ENCODE measurements at places on chromosomes 4 and X.

DNA sequence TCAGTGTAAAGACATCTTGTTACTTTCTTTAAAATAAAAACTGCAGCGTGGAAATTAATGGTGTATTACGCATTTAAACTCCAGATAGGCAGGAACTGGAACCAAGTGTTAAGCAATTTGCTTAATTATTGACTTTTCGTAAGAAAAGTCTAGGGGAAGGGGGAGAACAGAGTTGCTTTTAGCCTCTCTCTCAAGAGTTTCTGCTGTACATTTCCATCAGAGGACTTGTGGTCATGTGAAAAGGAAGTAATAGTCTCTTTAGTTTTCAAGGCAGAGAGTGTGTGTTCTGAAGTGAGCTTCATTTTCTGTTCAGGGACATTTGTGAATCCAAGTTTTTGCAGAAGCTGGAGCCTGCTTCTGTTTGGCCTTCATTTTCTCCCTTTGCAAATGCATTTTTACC is 127.2 kb downstream of the UBE2K start:
- H3K27ac ChIP-seq = peak overlapping the region; percentile 88
- H3K4me1 ChIP-seq = peaks cover 31% of the 10 kb centered on the region

DNA sequence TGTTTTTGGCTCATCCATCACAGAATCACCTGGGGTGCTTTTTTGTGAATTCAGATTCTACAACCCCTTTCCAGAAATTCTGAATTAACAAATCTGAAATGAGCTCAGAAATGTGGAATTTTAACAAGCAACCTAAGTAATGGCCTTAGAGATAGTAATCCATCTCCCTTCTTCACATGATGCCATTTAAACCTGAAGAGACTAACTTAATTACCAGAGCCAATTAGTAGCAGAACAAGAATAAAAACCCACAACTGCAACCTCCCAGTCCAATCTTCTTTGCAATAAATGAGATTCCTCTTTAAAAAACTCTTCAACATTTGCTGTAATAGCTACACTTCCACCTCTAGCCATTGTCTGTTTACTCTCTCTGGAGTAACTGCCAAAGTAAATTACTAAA is 69.7 kb downstream of the ARAP2 start:
- H3K27me3 ChIP-seq = no peaks in the 10 kb centered on the region
- H3K27ac ChIP-seq = no peak overlapping the region
- H3K36me3 ChIP-seq = no peaks in the 10 kb centered on the region
- H3K4me3 ChIP-seq = no peak overlapping the region
- DNase-seq = no peak

DNA sequence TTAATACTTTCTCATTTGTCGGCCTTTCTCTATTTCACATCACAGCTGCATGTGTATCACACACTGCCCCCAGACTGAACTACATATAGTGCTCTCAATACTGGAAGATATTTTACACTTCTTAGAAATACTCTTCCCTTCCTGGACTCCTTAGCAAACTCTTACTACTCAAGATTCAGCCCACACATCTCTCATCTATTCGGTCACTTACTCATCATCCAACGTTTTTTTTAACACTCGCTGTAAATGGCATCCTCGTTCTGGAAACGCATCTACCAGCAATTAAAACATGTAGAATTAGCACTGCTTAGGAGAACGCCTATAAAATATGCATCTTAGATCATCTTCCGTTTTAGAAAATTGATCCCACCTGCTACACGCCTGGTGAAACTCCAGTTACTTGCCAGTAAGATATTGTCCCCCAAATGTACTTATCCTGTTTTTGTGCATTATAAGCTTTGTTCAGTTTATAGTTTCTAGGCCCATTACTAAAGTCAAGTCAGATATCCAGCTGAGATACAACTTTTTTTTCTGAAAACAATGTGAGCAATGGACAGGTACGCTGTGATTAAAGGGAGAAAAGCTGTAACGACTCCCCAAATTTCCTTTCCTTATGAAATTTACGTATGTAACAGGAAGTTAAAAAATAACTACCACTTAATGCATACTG is 1.0 kb downstream of the LRP2BP start:
- DNase-seq = no peak
- peaks cover 8% of the 10 kb centered on the region for H3K36me3 ChIP-seq
- peaks cover 48% of the 10 kb centered on the region for H3K4me1 ChIP-seq
- peak overlapping the region; percentile 93 for H3K27ac ChIP-seq
- peak overlapping the region; percentile 13 for H3K4me3 ChIP-seq
- H3K27me3 ChIP-seq = no peaks in the 10 kb centered on the region

GRCh38 chr4:177770776-177771175 is 328.5 kb upstream of the AGA start:
- DNase-seq = no peak
- no peak overlapping the region for H3K27ac ChIP-seq
- H3K27me3 ChIP-seq = peaks cover 4% of the 10 kb centered on the region

DNA sequence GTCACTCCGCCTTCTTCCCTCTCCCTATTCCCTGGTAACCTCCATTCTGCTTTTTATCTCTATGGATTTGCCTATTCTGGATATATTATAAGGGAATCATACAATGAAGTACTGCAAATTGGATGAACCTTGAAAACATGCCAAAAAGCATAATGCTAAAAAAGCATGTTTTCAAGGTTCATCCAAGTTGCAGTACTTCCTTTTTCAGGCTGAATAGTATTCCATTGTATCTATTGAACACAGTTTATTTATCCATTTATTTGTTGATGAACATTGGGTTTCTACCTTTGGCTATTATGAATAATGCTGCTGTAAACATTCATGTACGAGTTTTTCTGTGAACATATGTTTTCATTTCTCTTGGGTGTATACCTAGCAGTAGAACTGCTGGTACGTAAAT is 9.2 kb downstream of the SAP30 start:
- H3K27ac ChIP-seq = no peak overlapping the region
- peaks cover 12% of the 10 kb centered on the region for H3K4me1 ChIP-seq
- H3K27me3 ChIP-seq = no peaks in the 10 kb centered on the region

GRCh38 chr4:125744891-125745364 is 430.2 kb downstream of the FAT4 start:
- DNase-seq = no peak
- H3K27ac ChIP-seq = no peak overlapping the region
- no peaks in the 10 kb centered on the region for H3K36me3 ChIP-seq
- no peak overlapping the region for H3K4me3 ChIP-seq
- no peaks in the 10 kb centered on the region for H3K27me3 ChIP-seq
- H3K4me1 ChIP-seq = peaks cover 18% of the 10 kb centered on the region

DNA sequence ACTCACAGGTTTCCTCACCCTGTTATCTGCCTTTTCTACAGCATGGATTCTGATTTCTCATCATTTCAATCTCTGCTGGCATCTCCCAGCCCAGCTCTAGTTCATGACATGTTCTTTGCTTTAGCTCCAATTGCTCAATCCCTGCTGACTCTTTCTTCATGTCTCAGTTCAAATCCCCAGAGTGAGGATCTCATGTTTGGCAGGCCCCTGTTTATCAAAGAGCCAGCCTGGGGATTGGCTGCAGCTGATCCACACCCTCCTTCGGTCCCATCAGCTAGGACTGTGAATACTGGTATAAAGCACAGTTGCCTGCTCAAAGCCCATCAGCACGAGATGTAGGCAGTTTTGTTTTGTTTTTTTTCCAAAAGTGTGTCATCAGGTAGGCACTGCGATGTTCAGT is 14.4 kb upstream of the CC2D2A start:
- no peak for DNase-seq
- no peaks in the 10 kb centered on the region for H3K27me3 ChIP-seq

DNA sequence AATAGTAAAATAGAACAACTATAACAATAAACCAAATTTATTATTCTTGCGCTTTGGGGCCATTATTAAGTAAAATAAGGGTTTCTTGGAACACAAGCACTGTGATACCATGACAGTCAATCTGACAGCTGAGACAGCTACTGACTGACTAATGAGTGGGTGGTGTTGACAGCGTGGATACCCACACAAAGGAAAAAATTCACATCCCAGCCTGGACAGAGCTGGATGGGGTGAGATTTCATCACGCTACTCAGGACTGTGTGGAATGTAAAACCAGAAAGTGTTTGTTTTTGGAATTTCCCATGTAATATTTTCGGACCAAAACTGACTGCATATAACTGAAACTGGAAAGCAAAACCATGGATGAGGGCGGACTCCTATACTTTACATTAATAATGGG is 48.8 kb downstream of the IGFBP7 start:
- no peaks in the 10 kb centered on the region for H3K27me3 ChIP-seq
- H3K4me1 ChIP-seq = peaks cover 100% of the 10 kb centered on the region
- H3K27ac ChIP-seq = peak overlapping the region; percentile 98
- peak overlapping the region; percentile 35 for H3K4me3 ChIP-seq

DNA sequence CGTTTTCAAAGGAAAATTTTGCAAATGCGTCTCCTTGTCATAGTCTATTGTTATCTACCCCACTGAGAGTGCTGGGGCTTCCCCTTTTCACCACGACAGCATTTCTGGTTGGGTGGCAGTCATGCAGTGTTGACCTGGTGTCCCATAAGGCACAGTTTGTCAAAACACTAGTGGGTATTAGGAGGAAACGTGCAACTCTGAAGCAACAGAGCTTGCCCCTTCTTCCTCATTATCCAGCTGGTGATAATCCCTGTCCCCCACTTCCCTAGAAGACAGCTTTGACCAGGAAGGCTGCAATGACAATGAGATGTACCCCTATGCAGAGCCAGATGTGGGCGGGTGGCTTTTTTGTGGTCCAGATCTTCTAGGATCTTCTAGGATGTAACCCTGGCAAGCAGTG is 1.8 kb downstream of the TBC1D1 start:
- no peak overlapping the region for H3K4me3 ChIP-seq
- H3K27ac ChIP-seq = no peak overlapping the region
- peaks cover 25% of the 10 kb centered on the region for H3K27me3 ChIP-seq
- no peak for DNase-seq

DNA sequence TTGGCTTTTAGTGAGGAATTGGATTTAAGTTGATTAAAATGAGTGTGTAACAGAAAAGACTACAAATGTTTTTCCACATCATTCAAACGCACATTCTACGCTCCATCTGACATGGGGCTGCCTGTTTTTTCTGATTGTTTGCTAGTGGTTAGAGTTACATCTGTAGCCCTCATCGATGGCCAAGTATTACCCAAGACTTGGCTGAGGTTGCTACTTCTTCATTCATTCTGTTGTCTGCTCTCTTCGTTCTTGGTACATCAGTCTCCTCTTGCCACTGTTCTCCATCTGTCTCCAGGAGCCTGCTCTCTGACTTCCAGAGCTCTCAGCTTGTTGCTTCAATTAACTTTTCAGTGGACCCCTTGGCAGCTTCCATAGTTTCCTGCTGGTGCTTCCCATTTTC is 1844.6 kb upstream of the TENM3 start:
- peaks cover 2% of the 10 kb centered on the region for H3K27me3 ChIP-seq
- no peak for DNase-seq
- no peak overlapping the region for H3K27ac ChIP-seq
- H3K4me3 ChIP-seq = no peak overlapping the region
- no peaks in the 10 kb centered on the region for H3K36me3 ChIP-seq
- no peaks in the 10 kb centered on the region for H3K4me1 ChIP-seq

- DNase-seq = no peak
- H3K36me3 ChIP-seq = no peaks in the 10 kb centered on the region
- H3K27ac ChIP-seq = no peak overlapping the region
- H3K4me3 ChIP-seq = no peak overlapping the region
These were observed 59.3 kb downstream of the FTHL17 start for GRCh38 chrX:31012509-31013025.

GRCh38 chrX:1321674-1322073 is 14.9 kb upstream of the IL3RA start:
- H3K4me3 ChIP-seq = no peak overlapping the region
- H3K4me1 ChIP-seq = peaks cover 3% of the 10 kb centered on the region
- no peak overlapping the region for H3K27ac ChIP-seq
- no peaks in the 10 kb centered on the region for H3K36me3 ChIP-seq

- H3K4me3 ChIP-seq = peak overlapping the region; percentile 86
- H3K27ac ChIP-seq = peak overlapping the region; percentile 87
- H3K36me3 ChIP-seq = peaks cover 6% of the 10 kb centered on the region
- no peaks in the 10 kb centered on the region for H3K27me3 ChIP-seq
- H3K4me1 ChIP-seq = peaks cover 31% of the 10 kb centered on the region
These were observed 479 bp downstream of the BRCC3 start for GRCh38 chrX:155071694-155072280.

GRCh38 chr4:158829254-158829653 is 60.4 kb downstream of the FNIP2 start:
- no peak overlapping the region for H3K27ac ChIP-seq
- DNase-seq = no peak
- H3K4me3 ChIP-seq = no peak overlapping the region
- H3K27me3 ChIP-seq = no peaks in the 10 kb centered on the region
- H3K36me3 ChIP-seq = peaks cover 25% of the 10 kb centered on the region

DNA sequence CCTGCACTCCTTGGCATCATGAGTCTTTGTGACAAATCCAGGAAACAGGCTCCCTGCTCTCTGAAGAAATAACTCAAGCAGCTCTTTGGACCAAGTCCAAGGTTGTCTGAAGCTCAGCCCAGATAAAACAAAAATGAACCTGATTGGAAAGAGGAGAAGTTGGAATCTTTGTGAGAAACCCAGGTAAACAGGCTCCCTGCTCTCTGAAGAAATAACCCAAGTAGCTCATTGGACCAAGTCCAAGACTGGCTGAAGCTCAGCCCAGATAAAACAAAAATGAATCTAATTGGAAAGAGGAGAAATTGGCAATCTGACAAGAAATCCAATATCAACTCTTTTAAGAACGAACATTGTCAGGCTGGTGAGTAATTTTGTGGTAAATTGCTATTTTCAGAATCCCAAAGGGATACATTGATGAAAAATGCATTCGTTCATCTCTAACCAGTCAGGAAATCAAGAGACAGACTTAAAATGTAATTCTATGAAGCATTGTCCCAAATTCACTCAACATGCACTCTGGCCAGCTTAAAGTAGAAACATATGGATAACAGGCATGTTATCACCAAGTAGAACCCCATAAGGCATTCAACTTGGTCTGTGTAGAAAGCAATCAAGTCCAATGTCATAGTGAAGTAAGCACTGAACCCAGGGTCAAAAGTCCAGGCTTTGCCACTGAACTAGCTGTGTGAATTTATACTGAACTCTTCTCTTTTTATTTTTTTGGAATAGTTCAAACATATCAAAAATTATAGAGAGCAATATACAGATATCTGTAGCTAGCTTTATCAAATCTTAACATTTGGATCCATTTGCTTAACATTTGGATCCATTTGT is 16.8 kb upstream of the NFXL1 start:
- peaks cover 32% of the 10 kb centered on the region for H3K27me3 ChIP-seq
- DNase-seq = no peak
- H3K4me1 ChIP-seq = peaks cover 18% of the 10 kb centered on the region
- no peak overlapping the region for H3K27ac ChIP-seq

DNA sequence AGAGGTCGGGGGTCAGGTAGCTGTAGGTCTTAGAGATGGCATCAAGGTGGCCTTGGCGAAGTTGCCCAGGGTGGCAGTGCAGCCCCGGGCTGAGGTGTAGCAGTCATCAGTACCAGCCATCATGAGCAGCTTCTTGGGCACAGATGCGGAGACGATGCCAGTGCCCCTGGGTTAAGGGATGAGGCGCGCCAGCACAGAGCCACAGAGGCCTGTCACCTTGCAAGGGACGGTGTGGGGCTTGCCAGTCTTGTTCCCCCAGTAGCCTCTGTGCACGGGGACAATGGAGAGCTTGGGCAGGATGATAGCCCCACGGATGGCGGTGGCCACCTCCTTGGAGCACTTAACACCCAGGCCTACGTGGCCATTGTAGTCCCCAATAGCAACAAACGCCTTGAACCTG is 750.7 kb upstream of the PABPC4L start:
- no peaks in the 10 kb centered on the region for H3K27me3 ChIP-seq
- H3K4me3 ChIP-seq = no peak overlapping the region
- H3K4me1 ChIP-seq = no peaks in the 10 kb centered on the region
- no peak for DNase-seq

GRCh38 chr4:107648178-107648991 is 71.6 kb downstream of the PAPSS1 start:
- DNase-seq = no peak
- no peak overlapping the region for H3K4me3 ChIP-seq
- H3K27me3 ChIP-seq = no peaks in the 10 kb centered on the region
- no peak overlapping the region for H3K27ac ChIP-seq
